Naive thymus-derived CD4-positive, alpha-beta T cell (primary cell): ENCODE measurements at places on chromosomes 3 and 15.

DNA sequence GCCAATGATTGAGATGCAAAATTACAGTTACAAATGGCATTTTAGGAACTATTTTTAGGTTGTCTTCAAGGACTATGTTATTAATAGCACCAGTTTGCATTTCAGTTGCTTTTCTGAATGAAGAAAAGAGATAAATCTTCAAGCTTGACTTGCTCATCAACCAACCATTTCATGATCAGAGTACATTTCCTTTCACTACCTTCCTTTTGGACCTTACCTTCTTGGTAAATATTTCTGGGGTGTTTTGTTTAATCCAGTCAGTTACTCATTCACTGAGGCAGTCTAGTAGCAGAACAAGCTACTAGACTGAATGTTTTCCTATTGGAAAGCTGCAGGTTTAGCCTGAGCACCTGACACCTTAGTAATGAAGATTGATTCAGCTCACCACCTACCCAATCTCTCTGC lies 8.2 kb downstream of the SLC27A2 start:
- DNase-seq, result no peak

GRCh38 chr3:122843604-122844003 lies 48.7 kb downstream of the SLC49A4 start:
- no peak for DNase-seq

DNA sequence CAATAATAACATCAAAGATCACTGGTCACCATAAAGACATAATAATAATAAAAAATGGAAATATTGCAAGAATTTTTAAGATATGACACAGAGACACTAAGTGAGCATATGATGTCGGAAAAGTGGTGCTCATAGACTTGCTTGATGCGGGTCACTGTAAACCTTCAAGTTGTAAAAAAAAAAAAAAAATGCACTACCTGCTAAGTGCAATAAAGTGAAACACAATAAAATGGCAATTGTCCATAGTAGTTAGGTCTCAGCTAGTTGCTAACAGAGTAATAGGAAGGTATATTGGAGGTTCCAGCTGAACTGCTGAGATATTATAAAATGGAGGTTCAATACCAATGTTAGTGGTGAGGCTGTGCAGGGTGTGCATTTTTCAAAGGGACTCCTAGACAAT lies 146.6 kb upstream of the MRPS22 start:
- no peak for DNase-seq

DNA sequence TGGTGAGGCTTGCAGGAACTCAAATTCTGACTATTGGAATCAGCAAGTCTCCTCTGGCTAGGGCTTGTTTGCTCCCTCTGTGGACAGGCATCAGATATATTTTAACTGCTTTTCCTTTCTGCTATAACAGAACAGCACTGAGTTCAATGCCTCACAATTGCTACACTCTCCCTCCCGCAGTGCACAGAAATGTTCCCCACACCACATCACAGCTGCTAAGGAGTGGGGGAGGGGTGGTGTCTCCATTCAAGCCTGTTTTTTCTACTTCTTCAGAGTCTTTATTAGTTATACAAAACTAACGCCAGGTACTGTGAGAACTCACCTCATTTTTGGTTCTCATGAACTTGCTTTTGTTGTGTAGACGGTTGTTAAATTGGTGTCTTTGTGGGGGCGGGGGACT lies 68.5 kb downstream of the BCHE start:
- no peak for DNase-seq

DNA sequence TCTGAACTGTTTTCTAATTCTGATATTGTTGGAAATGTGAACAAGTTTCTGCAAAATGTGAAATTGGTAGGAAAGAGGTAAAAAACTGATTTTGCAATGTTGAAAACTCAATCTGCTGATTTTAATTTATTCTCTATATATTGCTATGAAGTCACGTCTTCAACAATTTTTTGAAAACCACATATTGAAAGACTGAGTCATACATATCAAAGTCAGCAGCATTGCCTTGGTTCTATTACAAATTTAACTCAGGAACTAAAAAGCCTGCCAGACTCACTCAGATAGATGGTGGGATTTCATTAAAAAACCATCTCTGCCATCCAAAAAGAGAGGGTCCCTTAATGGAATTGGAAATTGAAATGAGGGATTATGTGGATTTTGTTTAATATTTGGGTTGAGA lies 351.4 kb downstream of the CNTN3 start:
- no peak for DNase-seq

GRCh38 chr15:58066042-58066867 lies 744 bp upstream of the ALDH1A2 start:
- peak; percentile 68 for DNase-seq

- no peak for DNase-seq
Observed at GRCh38 chr15:88480981-88481380, 13.5 kb downstream of the MRPS11 start.

- no peak for DNase-seq
Observed at GRCh38 chr15:60128000-60128376, 123.9 kb downstream of the FOXB1 start.

DNA sequence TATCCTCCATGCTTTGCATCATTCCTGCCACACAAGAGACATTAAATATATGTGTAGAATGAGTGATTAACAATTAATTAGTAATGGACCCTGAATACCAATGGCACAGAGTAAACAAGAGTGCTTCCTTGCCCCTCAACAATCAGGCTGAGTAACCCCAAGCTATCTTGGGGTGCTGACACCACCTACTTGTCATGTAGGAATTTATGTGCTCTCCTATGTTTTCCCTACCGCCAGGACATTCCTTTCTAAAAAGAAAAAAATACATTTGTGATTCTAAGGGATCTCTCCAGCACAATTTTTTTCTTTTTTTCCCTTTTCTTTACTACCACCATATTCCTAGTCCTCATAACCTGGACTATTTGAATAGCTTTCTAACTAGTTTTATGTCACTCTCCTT lies 449.1 kb downstream of the MFSD1 start:
- DNase-seq, result no peak

DNA sequence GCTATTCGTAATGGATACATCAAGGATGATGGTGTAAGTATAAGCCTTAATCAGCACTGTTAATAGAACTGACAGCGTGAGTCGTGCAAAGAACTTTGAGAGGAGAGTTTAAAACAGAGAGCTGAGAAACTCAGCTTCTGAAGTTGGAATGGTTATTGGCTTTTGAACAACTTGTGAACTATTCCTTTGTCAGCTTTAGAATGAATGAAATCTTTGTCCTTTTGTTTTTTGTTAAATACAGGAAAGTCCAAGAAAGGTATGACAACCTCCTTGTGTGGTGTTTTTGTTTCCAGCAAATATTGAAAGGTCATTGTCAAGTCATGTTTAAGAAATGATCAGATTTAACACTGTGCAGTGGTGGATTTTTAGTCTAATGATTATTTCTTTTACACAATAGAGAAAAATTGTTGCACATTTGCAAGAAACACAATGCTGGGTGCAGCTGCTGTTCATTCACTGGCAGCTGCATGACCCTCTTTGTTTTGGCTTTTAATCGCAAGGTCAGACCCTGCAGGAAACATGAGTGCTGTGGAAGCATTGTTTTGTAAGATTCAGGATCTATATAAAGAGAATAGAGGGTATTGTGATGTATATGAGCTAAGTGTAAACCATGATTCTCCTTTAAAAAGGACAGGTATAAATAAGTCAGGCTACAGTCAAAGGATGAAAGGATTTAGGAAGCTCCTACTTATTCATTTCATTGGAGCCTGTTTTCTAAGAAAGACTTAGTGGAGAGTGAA lies 21.7 kb upstream of the ABHD10 start:
- no peak for DNase-seq

- no peak for DNase-seq
Observed at GRCh38 chr3:14489641-14490040, 50.5 kb downstream of the GRIP2 start.

- no peak for DNase-seq
Observed at GRCh38 chr15:45644437-45644836, 9.6 kb downstream of the SQOR start.

DNA sequence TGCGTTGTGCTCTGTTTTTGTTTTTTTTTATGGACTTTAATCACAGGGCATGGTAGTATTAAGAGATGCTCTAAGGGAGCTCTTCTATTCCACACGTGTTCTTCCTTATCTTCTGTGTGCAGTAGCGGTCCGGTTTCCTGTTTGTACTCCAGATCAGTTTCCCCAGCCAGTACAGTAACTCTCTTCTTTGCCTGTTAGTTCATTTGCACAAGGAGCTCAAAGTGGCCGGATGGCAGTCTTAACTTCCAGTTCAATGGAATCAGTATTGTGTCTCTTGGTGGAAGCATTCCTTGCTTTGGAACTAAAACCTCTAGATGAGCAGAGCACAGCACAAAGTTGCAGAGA lies 122.0 kb downstream of the KLF13 start:
- no peak for DNase-seq

DNA sequence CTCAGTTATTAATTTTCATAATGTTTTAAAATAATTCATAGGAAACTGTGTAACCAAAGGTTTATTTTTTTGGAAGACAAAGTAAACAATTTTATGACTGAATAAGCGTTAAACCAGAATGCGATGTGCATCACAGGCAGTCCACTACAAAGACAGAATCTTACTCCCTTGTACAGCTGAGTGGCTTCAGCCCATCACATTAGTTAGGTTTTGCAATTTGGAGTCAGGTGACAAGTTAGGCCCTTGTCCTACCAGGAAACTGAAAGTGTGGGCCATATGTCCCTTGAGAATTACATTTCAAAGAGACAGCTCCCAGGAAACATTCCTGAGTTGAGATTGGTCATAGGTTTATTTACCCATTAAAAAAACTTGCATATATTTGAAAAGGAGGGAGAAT lies 156.3 kb downstream of the MEX3B start:
- DNase-seq, result no peak

GRCh38 chr15:70503073-70503745 lies 260.1 kb downstream of the UACA start:
- no peak for DNase-seq

DNA sequence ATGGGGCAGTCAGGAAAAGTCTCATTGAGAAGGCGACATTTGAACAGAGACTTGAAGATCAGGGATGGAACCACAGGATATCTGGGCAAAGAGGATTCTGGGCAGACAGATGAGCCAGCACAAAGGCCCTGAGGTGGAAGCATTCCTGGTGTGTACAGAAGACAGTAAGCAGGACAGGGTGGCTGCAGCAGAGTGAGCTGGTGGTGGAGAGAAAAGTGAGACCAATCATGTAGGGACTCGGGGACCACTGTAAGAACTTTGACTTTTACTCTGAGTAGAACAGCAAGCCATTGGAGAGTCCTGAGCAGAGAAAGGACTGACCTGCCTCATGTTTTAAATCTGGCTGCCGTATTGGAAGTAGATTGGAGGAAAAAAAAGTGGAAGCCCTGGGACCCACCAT lies 29.9 kb upstream of the LRRFIP2 start:
- DNase-seq, result no peak

DNA sequence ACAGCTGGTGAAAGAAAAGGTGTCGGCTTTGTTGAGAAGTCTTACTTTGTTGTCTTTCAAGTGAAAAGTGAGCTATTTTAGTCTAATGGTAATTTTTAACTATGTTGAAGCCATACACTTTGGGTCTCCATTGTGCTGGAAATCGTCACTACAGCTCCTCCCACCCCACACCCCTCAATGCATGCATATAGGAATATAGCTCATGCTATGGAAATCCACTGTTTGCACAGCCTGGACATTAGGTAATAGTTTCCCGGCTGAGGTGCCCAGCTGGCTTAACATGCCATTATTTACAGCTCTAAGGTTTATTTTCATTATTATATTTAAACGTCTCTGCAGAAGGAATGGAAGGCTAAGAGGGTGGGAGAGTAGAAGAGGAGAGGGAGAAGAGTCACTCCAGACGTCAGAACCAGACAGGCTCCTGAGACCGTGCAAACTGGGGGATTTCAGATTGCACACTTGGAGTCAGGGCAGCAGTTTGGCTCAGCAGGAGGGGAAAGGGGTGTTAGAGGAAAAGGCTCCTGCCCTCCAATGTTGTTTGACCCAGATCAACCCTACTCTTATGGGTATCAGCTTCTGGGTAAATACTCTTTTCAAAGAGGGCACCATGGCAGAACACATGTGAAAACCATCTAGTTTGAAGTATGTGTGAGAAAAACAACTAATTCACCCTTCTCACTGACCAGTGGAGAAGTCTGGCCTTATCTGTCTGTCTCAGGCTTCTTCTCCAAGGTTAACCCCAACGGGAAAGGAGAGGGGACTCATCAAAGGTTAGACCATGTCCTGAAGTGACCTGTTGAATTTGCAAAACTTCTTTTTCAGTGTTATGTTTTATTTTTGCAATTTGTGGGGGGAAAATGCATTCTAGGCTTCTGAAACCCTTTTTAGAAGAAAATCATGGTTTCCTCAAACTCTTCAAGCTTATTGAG lies 218.7 kb upstream of the CTDSPL start:
- no peak for DNase-seq

GRCh38 chr3:119413603-119414280 lies 49.7 kb downstream of the TMEM39A start:
- DNase-seq, result no peak

DNA sequence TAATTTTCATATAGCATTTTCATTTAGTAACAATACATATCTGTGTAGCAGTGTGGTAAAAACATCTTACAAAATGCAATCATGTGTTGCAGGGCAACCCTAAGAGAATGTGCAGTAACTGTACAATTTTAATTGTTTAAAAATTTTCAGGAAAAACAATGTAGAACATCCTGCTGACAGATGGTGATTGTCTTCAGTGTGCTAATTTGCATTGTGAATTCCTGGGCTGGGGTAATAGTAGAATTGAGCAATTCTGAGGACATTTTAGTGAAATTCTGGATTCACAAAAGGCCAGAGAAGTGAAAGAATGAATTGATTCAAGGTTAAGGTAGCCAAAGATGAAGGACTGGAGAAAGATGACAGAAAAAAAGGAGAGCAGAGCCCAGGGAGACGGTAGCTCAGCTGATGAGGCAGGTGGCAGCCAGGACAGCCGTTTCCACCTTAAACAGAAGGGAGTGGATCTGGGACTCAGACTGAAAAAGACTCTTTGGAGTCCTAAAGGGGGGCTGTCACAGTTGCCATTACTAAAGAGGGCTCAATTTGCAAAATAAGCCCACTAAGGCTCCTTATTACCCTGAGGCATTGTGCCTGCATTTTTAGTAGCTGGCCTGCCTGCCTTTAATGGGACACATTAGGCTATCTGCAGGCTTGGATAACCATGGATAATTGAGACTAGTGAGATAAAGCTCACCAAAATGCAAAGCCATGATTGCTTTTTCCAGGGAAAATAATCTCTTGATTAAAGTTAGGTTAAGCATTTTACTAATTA lies 8.6 kb downstream of the MAP3K13 start:
- no peak for DNase-seq

- DNase-seq, result no peak
Observed at GRCh38 chr3:25888892-25889524, 99.1 kb downstream of the OXSM start.
